ENCODE measurements at places on chromosomes 6 and 20. TPM values are rescaled to one million over a fixed set of nuclear protein-coding genes. Genes with fewer than 3 reads are reported as not detected.

- no peak overlapping the region for H3K4me3 ChIP-seq
- DNase-seq = no peak
- no peak overlapping the region for H3K27ac ChIP-seq
- H3K4me1 ChIP-seq = peaks cover 2% of the 10 kb centered on the region
Observed at GRCh38 chr6:131430531-131430930, 142.5 kb upstream of the ARG1 start.

DNA sequence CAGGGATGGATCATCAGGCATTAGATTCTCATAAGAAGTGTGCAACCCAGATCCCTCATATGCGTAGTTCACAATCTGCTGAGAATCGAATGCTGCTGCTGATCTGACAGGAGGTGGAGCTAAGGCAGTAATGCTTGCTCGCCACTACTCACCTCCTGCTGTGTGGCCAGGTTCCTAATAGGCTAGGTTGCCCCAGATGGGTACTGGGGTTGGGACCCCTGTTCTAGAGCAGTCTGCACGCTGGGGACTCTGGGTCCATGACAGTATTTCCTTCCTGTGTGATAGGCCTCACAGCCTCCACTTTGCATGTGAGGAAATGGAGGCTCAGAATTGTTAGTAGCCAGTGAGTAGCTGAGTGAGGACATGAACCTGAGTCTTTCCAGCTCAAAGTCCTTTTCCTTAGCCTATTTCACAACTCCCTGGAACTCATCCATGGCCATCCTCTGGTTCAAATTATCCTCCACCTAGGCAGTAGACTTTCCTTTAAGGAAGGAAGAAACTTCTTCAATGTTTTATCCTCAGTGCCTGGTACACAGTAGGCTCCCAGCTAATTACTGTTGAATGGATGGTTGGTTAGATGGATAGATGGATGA lies 117.2 kb downstream of the SYCP2 start:
- H3K36me3 ChIP-seq = no peaks in the 10 kb centered on the region
- H3K4me3 ChIP-seq = no peak overlapping the region
- H3K4me1 ChIP-seq = no peaks in the 10 kb centered on the region
- H3K27me3 ChIP-seq = no peaks in the 10 kb centered on the region
- no peak overlapping the region for H3K27ac ChIP-seq

- H3K4me1 ChIP-seq = peaks cover 4% of the 10 kb centered on the region
- no peaks in the 10 kb centered on the region for H3K36me3 ChIP-seq
- no peak overlapping the region for H3K27ac ChIP-seq
- H3K27me3 ChIP-seq = no peaks in the 10 kb centered on the region
- H3K4me3 ChIP-seq = no peak overlapping the region
Observed at GRCh38 chr6:167968091-167968490, 29.4 kb upstream of the KIF25 start.

DNA sequence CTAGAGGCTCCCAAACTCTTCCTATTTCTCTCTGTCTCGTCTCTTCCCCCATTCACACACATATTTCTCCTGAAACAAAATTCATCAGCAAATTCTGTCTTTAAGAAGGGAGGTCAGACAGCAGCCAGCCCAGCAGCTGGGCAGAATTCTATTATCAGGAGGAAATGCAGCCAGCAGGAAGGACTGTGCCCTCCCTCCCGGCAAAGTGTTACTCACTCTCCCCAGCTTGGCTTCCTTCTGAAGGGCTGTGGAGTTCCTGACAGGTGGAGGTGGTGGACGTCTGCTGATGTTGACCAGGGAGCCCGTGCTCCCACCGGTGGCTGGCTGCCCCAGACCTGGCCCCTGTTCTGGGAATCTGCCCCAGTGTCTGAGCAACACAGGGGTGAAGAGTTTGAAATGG lies 37.3 kb downstream of the KCNB1 start:
- H3K36me3 ChIP-seq = no peaks in the 10 kb centered on the region
- H3K27me3 ChIP-seq = peaks cover 27% of the 10 kb centered on the region
- no peak for DNase-seq
- no peak overlapping the region for H3K27ac ChIP-seq
- H3K4me1 ChIP-seq = no peaks in the 10 kb centered on the region

DNA sequence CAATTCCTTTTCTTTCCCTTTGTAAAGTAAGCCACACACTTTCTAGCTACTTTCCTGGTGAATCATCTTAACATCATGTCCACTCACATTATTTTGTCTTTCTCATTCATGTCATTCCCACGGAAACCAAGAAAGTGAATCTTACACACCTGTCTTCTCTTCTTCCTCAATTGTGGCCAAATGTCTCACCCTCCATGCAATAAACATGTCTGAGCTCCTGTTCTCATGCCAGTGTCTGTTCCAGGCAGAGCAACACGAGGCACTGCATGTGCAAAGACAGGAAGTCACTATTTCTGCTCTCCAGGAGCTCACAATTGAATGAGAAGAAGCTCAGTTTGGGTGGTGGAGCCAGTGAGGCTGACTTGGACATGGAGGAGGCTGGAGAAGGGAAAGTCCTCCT lies 29.0 kb upstream of the TMEM244 start:
- H3K36me3 ChIP-seq = no peaks in the 10 kb centered on the region
- no peak overlapping the region for H3K27ac ChIP-seq
- no peak for DNase-seq
- no peaks in the 10 kb centered on the region for H3K27me3 ChIP-seq

Gene PLA2G7
- total RNA-seq = not detected

Data from activated CD8-positive, alpha-beta memory T cell treated with anti-CD3 and anti-CD28 coated beads, Interleukin-2, amount 10 ng/mL, durations not matched to agents 7 days and 5 days (primary cell).